CD4-positive, alpha-beta T cell treated with Interferon gamma for 1 hour (primary cell): ENCODE measurements at places on chromosomes 12 and 14.

DNA sequence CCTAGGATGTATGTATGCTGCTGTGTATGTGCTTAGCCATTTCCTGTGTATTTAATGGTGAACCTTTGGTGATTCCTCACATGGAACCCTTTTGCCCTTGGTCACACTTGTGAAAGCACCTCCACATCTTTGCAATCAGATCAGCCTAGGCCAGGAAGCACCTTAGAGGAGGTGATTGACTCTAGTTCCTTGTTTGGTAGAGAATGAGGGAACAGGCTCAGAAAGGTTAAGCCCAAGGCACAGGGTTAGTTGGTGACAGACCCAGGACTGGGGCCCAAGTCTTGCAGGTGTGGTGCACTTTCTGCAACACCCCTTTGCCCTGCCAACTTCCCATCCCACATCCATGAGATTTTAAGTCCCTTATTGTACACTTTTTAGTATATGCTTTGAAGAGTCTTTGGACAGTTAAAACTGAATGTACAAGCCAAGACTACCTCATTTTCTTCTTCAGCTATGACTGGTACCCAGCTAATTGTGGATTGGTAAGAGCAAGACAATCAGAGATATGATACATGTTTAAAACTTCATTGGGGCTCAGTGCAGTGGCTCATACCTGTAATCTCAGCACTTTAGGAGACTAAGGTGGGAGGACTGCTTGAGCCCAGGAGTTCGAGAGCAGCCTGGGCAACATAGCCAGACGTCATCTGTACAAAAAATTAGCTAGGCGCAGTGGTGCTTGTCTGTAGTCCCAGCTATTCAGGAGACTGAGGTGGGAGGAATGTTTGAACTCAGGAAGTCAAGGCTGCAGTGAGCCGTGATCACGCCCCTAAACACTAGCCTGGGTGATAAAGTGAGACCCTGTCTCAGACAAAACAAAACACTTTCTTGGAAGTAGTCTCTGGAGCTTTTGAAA is 71.1 kb downstream of the RASSF3 start:
- peak; percentile 45 for DNase-seq

- no peak for DNase-seq
Measured at GRCh38 chr14:45426685-45427282, 173.8 kb upstream of the MIS18BP1 start.

GRCh38 chr12:57202321-57202720 is 14.3 kb upstream of the NXPH4 start:
- DNase-seq: no peak

DNA sequence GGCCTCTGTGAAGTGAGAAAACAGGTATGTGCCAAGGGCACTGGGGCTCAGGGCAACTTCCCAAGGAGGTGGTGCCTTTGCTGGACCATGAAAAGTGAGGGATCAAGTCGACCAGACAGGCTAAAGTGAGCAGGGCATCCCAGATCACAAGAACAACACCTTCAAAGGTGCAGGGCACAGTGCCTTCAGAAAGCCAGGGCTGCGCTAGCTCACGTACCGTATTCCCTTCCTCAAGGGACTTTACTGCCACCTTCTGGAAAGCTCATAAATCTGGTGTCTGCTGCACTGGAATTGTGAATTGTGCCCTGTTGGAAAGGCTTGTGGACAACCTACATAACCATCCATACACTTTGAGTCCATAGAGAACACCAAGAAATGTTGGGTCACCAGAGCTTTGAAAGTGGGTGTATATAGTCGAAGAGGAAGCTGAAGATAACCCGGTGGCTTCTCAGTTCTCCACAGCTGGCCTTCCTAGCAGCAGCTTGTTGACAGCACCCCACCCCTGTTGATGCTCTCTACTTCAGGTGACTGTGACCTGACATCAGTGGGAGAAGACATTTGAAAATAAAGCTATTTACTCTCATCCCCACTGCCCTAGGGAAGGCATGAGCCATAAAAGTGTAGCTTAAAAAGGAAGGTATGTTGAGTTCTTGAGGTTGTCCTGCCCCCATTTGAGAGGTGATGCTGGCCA is 24.5 kb downstream of the FIGNL2 start:
- no peak for DNase-seq

DNA sequence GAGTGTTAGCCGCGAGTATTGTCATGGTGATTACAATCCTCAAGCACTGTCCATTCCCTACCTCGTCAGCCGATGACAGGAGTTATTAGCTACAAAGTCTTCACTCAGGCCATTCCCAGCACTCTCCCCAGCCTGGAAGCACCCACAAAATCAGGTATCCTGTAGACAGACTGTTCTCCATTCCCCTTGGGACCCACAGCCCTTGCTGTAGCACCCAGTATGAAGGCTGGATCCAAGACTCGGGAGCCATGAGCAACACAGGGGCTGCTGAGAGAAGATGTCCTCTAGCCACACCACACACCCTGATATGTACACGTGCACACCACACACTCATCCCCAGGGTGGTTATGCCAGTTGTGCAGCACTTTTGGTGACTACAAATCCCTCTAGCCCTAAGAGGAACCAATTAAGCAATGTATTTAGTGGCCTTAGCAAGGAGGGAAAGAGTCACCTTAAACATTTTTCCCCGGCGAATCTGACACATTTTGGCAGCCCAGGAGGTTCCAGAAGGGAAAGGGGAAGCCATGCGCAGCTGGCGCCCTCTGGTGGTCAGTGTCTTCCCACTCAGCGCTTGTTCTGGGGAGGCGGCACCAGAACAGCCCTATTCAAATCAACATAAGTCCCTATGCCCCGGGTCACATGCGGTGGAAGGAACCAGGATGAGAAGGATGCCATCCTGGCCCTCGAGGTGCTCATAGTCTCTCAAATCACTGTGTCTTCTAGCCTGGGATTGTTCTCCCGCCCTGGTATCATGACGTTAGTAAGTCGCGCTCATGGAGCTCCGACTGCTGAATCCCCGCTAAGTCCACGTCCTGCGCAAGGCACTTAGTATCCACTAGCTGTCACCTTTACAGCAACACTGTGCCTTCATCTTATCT is 96.9 kb downstream of the GCH1 start:
- peak; percentile 66 for DNase-seq

- DNase-seq: no peak
Measured at GRCh38 chr12:28882444-28882843, 266.6 kb upstream of the FAR2 start.

GRCh38 chr14:101354726-101355125 is 206.6 kb upstream of the DIO3 start:
- no peak for DNase-seq

DNA sequence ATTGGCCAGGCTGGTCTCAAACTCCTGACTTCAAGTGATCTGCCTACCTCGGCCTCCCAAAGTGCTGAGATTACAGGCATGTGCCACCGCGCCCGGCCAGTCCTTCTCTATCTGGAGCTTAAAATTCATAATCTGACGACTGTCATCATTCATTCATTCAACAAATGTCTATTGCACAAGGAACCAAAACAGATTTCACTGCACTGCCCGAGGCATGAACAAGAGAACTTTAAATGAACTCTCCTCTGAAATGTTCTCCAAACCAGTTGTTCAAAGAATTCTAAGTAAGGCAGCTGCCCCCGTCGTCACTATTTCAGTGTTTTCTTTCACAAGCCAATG is 44.8 kb upstream of the METAP2 start:
- DNase-seq: no peak

- DNase-seq: no peak
Measured at GRCh38 chr14:57831981-57832380, 33.9 kb downstream of the SLC35F4 start.

DNA sequence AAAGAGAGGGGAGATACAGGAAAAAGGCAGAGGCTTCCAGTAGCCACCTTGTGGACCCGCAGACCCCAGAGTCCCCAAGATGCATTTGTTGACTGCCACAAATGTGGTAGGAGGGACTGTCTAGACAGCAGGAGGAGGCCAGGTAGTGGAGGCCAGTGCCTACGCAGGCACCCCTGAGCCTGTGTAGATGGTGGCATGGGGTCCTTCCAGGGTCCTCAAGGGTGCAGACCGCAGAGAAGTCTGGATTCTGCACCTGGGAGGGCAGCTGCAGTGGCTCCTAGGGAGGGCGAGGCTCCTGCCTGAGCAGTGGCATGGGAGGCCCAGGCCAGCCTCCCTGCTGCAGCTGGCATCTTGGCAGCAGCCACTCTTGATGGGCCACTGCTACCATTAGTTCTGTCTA is 119.7 kb downstream of the NTS start:
- DNase-seq: no peak

GRCh38 chr14:28102001-28102400 is 664.6 kb upstream of the FOXG1 start:
- no peak for DNase-seq

- DNase-seq: no peak
Measured at GRCh38 chr12:42201063-42201462, 37.0 kb downstream of the YAF2 start.

GRCh38 chr12:69500631-69501030 is 30.4 kb downstream of the FRS2 start:
- DNase-seq: no peak
